DMS 273 treated with DMSO at 0.1 percent for 48 hours (cell line): ENCODE measurements at places on chromosomes 11 and 22.

- DNase-seq, result no peak
These were observed 234.4 kb upstream of the MTNR1B start for GRCh38 chr11:92735039-92735438.

GRCh38 chr22:17145021-17145680, 13.9 kb downstream of the HDHD5 start:
- DNase-seq, result no peak

DNA sequence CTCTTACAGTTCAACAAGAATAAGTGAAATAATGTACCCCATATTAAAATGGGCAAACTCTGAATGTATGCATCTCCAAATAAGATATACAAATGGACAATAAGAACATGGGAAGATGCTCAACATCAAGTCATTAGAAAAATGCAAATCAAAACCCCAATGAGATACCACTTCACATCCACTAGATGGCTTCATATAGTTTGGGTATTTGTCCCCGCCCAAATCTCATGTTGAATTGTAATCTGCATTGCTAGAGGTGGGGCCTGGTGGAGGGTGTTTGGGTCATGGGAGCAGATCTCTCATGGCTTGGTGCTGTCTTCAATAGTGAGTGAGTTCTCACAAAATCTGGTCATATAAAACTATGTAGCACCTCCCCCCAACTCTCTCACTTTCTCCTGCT, 5.7 kb downstream of the MPZL2 start:
- DNase-seq, result no peak

- no peak for DNase-seq
These were observed 4.2 kb downstream of the NRXN2 start for GRCh38 chr11:64718780-64719124.

- peak; percentile 10 for DNase-seq
These were observed 46.8 kb downstream of the LGR4 start for GRCh38 chr11:27425814-27426213.

DNA sequence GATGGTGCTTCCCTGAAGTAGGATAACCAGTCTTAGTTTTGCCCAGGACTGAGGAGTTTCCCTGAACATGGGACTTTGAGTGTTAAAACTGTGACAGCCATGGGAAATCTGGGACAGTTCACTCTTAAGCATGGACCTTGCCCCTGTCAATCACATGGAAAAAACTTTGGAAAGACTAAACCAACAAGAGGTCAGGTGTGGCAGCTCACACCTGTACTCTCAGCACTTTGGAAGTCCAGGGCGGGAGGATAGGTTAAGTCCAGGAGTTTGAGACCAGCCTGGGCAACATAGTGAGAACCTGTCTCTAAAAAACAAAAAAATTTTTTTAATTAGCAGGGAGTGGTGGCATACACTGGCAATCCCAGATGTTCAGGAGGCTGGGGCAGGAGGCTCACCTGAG, 3.3 kb upstream of the AMBRA1 start:
- no peak for DNase-seq
